ENCODE measurements at places on chromosomes 13 and 19.
A peak's percentile ranks its signal among the peaks of the same experiment; 100 is the strongest.

GRCh38 chr13:25213715-25214114 is 41.6 kb upstream of the AMER2 start:
- no peak for DNase-seq

DNA sequence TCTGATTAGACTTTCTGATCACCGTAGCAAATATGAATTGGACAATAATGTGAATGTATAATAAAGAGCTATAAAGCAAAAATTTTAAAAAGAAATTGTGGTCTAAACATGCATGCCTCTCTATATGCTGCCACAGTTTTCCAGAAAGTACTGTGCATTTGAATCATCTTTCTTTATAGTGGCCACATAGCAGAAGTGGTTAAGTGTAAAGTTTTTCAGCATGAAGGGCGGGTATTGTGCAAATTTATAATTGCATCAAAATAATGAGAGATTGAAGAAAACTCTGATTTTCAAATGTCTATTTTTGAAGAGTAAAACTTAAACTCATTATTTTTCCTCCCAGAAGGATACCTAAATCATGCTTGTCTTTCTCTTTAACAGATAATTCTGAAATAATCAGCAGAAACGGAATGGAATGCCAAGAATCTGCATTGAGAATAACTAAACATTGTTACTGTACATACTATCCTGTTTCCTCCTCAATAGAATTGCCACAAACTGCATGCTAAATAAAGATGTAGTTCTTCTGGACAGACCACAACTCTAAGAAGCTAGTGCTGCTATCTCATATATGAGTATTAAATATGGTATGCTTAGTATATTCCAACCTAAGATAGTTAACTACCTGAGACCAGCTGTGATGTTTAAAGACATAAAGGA is 42.9 kb upstream of the RAP2A start:
- DNase-seq, result no peak

- DNase-seq, result no peak
Measured at GRCh38 chr13:75612354-75612753, 23.8 kb upstream of the LMO7 start.

GRCh38 chr19:4327252-4327876 is 11.3 kb downstream of the STAP2 start:
- DNase-seq, result peak; percentile 65

- no peak for DNase-seq
Measured at GRCh38 chr19:55247621-55248099, 11.2 kb downstream of the PPP6R1 start.

- no peak for DNase-seq
Measured at GRCh38 chr19:23716792-23717191, 29.8 kb upstream of the ZNF675 start.
